ENCODE measurements at places on chromosomes 2 and 18.

DNA sequence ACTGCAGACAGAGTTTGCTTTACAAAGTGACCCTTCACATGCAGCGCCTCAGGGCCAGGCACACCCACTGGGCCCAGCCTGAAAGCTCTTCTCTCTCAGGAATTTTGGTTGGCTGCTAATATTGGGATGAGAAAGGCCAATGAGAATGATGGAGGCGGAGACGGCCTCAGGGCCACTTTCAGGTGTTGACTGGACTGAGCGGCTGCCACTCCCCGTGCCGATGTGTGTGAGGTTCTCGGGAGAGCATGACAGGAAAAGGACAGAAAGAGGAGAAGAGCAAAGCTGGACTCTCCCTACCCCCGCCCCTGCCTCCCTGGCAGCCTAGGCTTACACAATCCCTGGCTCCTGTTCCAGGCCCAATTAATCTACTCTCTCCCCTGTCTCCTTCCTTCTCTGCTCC is 155.7 kb downstream of the CELF4 start:
- DNase-seq, result no peak

DNA sequence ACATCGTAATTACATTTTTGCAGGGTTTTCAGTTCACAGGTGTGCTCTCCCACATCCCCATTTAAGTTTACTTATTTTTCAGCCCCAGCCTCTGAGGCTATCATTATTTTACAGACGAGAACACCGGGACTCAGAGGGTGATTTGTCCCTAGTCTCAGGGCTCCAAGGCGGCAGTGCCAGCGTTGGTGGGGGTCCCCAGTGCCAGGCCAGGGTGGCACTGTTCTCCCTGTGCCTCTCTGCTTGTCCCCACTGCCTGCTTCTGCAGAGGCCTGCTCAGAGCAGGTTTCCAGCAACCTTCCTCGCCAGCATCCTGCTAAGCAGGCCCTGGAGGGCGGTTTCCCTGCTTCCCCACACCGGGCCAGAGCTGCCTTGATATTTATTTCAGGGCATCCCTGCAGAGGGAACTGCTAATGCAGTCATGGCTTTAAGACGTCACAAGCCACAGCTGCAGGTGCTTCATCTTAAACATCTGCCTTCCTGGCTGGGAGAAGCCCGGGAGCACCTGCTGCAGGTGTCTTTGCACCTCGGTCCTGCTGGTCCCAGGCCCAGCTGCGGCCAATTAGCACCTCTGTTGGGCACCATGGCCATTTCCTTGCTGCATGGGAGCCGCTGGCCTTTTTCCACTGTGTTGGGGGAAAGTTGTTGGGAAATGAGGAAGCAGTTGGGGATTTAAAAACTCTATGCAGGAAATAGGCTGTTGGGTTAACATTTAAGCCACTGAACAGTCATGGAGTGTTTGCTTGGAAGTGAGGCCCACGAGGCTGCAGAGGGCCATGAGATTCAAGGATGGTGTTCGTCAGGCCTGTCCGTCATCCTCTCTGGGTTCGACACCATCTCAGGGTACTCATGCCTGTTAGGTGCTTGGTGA is 22.8 kb downstream of the HPCAL1 start:
- DNase-seq, result no peak

- DNase-seq, result no peak
These were observed 308.3 kb upstream of the HS6ST1 start for GRCh38 chr2:128626760-128627511.

GRCh38 chr2:27890924-27891672 is 569 bp downstream of the BABAM2 start:
- DNase-seq, result peak; percentile 95

Measured in suppressor macrophage treated with lipopolysaccharide for 4 hours (primary cell).